ENCODE measurements at places on chromosomes 16 and 17. TPM values are rescaled to one million over a fixed set of nuclear protein-coding genes. Genes with fewer than 3 reads are reported as not detected.

MMP28 gene
- total RNA-seq = not detected

MAF gene
- 47.0 TPM for total RNA-seq

PLK1 gene
- 63.9 TPM for total RNA-seq

ICAM2 gene
- total RNA-seq = 74.0 TPM
